ENCODE measurements at places on chromosomes 3 and 15.

GRCh38 chr3:122310361-122310760 lies 14.7 kb upstream of the CSTA start:
- no peak for DNase-seq

GRCh38 chr3:151933234-151933853 lies 59.9 kb downstream of the SUCNR1 start:
- no peak for DNase-seq

- DNase-seq = no peak
These were observed 26.3 kb downstream of the KLHL6 start for GRCh38 chr3:183529185-183529584.

- peak; percentile 35 for DNase-seq
These were observed 976 bp downstream of the ABHD17C start for GRCh38 chr15:80695911-80696661.

DNA sequence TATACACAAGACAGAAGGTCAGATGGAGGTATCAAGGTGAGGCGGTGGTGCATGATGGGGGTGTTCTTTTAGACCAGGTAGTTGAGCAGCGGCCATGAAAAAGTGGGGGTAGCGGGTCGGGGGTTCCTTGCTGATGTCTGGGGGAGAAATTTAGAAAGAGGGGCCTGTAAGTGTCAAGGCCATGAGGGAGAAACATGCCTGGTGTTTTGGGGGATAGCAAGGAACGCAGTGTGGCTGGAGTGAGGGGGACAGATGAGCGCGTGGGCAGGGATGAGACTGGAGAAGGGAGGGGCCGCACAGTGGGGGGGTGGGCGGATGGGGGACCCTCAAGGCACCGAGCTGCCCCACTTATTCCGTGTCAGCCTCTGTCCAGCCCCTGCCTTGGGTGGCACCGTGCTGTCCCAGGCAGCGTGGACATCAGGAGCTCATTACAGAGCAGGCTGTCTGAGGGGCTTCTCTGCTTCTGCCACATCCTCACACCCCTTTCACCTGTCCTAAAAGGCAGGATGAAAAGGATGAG lies 143.3 kb downstream of the SMAD6 start:
- no peak for DNase-seq

- no peak for DNase-seq
These were observed 4.8 kb upstream of the DAZL start for GRCh38 chr3:16609927-16610580.

- DNase-seq = peak; percentile 62
These were observed 1.1 kb upstream of the RNU6-1 start for GRCh38 chr15:67840749-67841512.

DNA sequence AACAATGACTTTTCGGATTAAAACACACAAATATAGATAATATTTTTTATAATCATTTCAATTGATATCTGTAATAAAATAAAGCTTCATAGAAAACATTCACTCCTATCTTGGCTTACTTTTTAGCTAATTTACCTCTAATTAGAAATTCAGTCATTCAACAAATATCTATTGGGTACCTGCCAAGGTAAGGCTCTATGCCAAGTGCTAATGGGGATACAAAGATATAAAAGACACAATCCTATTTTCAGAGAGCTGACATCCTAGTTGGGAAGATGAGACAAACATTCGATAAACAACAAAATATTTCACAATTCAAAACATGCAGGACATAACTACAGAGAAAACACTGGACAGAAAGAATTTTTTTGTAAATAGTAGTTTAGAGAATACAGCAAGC lies 63.3 kb downstream of the ULK4 start:
- no peak for DNase-seq

DNA sequence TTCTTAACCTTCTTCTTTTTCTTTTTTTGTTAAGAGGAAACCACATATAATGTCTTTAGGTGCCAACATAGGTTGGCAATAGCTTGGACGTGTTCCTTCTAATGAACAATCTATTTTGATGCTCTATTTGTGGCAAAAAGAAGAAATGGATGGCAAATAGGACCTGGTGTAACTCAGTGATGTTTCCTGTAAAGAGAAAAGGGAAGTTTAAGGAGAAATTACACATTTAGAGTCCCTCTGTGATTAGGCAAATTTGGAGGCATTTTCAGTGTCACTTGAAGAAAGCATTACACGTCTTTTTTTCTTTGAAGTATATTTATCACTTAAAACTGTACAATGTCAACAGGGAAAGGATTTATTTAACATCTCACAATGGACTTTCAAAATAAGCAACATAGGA lies 327.1 kb downstream of the ZIC1 start:
- DNase-seq = no peak

DNA sequence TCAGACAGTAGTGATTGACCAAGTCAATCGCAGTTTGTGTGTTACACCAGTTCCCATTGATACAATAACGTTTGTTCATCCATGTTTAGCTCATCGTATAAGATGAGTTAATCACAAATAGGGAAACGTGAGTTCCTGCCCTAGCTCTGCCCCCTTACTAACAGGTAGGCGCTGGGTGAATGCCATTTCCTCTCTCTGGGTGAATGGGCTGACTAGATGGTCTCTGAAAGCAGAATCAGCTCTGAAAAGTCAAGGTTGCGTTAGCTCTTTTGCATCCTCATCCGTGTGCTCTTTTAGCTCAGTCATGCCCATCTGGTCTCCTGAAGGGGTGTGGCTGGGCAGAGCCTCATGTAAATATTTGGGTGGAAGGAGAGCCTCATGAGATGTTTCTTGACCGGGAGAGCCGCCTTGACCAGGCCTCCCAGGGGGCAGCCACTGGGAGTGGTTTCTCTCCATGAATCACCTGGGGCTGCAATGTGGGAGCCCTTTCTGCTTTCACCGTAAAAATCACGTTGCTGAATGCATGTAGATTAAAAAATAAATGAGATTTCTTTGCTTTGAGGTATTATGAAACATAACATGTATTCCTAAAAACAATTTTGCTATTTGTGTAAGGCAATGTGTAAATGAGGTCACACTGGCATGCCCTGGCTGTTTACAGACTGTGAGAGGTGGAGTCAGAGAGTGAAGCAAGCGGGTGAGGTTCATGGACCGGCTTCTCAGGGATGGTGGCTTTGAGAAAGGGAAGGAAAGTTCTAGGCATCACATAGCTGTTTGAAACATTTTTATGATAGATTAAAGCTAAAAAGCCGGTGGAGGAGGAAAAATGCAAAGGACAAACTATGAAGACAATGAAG lies 108.4 kb upstream of the RASGRP1 start:
- DNase-seq = peak; percentile 48

DNA sequence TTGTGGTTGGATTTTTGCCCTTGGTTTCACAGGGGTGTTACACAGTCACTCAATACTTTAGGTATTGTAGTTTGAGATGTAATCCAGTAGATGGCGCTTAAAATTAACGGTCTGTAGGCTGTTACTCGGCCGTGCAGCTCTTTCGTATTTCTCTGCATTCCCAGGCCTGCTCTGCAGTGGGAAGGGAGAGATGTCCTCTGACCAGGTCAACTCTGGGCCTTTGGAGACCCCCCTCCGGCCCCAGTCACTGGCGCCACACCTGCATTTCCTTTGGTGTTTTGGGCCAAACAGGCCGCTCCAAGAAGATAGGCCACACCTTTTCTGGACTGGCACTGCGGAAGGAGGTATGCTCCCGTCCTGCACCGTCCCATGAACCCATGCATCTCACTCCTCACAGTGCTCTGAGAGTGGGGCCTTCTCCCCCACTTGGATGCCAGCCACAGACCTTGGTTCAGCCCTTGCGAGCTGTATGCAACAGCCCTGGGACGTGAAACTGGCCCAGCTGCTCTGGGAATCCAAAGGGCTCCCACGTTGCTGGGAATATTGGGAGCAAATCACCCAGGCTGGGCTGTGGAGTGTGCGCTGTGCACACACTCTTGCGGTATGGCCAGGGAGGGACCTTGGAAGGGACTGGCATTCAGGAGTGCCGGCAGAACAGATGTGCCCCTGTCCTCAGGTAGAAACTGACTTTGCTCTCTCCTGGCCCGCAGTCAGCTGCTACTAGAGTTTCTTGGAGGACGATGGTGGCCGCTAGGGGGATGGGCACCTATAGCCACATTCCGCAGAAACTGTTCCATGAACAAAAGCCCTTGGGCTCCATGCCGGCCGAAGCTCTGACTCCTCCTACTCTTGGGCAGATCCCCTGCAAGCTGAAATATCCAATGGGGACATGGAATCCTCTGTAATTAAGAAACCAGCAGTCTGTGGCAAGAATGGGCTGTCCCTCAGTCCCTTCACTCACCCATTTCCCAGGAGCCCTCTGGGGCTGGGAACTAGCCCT lies 410.5 kb upstream of the CADM2 start:
- no peak for DNase-seq

DNA sequence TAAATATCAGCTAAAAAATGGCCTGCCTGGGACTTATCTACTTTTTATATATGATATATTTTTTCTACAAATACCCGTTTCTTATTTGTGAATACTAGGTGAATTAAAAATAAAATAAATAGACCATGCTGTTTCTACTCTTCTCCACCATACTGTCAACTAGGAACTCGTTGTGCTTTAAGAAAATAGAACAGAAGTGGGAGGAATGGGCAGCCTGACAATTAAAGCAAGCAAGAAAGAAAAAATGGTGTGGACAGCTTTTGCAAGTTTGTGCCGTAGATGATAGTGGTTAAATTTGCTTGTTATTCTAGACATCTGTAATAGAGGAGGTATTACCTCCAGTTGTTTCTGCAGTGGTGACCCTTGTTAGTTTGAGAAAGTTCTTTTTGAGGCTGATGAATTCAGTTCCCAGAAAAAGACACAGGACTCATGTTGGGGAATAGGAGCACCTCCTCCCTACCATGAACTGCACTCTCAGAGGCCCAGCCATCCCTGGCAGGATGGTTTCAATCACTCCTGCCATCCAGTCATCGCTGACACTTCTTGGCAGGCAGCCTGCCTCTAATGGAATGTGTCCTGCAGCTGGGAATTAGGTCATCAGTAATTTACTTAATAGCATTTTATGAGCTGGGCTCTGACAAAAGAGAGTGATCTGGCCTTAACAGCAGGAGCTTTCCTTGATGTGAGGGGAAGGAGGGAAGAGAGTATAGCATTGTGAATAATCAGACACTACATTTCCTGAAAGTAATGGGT lies 105.0 kb upstream of the GAP43 start:
- no peak for DNase-seq

DNA sequence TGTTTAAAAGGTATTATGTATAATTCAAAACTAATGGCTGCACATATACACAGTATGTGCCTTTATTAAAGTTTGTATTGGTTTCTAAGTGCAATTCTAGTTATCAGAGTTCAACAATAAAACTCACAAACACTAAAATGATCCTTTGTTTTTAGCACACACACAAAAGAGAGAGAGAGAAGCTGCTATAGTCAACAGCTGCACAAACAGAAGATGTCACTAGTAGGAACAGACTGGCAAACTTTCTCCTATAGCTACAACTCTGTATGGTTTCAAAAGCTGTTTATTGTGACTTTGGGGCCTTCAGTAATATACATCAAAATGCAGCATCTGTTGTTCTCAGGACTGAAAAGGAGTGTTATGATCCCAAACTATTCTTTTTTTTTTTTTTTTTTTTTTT lies 6.1 kb downstream of the SECISBP2L start:
- DNase-seq = no peak

- peak; percentile 59 for DNase-seq
These were observed 77.2 kb upstream of the SLC6A11 start for GRCh38 chr3:10738688-10739372.

DNA sequence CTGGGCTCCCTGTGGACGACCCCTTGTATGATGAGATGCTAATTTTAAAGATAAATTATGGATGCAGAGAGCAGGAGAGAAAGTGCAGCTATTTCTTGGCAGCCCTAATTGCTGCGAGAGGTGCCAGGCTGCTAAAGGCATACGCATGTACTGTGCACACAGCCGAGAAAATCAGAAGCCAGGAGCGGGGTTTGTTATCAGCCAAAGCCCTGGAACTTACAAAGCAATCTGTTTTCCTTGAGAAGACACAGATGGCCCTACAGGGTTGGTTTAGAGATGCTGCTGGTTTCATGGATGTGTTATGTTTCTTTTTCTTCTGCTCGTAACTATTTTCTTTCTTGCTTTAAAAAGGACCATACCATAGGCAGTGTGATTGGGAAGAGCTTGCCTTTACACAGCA lies 11.7 kb upstream of the CCK start:
- no peak for DNase-seq

GRCh38 chr15:99359769-99360168 lies 108.5 kb downstream of the LRRC28 start:
- no peak for DNase-seq

DNA sequence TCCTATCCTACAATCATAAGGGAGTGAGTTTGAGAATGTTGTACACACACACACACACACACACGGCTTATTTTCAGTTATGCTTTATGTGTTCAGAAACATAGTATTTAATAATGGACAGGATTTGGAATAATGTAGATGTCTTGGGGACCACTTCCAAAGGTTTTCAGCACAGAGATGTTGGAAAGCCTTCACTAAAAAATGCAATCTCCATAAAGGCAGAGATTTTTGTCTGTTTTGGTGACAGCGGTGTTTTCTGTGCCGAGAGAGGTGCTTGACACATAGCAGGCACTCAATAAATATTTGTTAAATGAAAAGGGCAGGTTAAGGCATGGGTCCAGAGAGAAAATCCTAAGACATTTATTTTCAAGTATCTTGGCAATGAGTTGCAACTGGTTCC lies 428.2 kb upstream of the RGMA start:
- no peak for DNase-seq

GRCh38 chr3:147640781-147641180 lies 231.6 kb downstream of the ZIC1 start:
- no peak for DNase-seq

Measured in germinal center (tissue), 1 donor.